ENCODE measurements at places on chromosomes 3 and 15.
A peak's percentile ranks its signal among the peaks of the same experiment; 100 is the strongest.

- DNase-seq, result no peak
Measured at GRCh38 chr3:197706658-197707057, 30.0 kb downstream of the RUBCN start.

- DNase-seq, result no peak
Measured at GRCh38 chr3:73757536-73757935, 132.8 kb upstream of the PDZRN3 start.

GRCh38 chr3:64501298-64501906 is 186.4 kb downstream of the ADAMTS9 start:
- DNase-seq, result no peak

- no peak for DNase-seq
Measured at GRCh38 chr3:183503746-183504145, 51.8 kb downstream of the KLHL6 start.

DNA sequence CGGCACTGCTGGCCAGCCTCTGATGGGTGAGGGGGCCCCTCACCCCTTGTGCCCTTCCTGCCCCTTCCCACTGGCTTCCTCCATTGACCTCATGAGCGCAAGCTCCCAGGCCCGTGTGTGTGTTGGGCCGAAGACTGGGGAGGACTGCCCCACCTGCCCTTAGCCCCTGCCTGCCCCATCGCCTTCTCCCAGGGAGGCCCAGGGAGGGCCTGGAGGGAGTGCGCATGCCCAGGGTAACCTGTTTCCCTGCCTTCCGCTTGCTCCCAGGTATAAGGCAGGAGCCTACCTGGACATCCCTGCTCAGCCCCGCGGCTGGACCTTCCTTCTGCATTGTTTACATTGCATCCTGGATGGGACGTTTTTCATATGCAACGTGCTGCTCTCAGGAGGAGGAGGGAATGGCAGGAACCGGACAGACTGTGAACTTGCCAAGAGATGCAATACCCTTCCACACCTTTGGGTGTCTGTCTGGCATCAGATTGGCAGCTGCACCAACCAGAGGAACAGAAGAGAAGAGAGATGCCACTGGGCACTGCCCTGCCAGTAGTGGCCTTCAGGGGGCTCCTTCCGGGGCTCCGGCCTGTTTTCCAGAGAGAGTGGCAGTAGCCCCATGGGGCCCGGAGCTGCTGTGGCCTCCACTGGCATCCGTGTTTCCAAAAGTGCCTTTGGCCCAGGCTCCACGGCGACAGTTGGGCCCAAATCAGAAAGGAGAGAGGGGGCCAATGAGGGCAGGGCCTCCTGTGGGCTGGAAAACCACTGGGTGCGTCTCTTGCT is 8.8 kb downstream of the DLL4 start:
- DNase-seq, result no peak

DNA sequence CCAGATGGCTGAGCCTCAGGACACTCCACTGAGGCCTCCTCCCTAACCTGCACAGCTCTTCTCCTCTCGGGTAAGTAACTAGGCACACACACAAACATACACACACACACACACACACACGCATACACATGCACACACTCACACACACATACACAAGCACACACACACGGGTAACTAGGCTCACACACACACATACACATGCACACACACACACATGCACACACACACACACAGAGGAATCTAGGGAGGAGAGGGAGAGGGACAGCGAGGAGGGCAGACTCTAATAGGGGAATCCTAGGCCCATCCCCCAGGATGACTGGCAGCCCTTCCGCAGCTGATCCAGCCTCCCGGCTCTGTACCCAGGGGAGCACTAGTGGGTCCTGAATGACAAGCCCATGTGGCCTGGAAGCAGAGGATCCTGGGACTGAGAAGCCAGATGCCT is 177.4 kb upstream of the LINGO1 start:
- DNase-seq, result no peak

DNA sequence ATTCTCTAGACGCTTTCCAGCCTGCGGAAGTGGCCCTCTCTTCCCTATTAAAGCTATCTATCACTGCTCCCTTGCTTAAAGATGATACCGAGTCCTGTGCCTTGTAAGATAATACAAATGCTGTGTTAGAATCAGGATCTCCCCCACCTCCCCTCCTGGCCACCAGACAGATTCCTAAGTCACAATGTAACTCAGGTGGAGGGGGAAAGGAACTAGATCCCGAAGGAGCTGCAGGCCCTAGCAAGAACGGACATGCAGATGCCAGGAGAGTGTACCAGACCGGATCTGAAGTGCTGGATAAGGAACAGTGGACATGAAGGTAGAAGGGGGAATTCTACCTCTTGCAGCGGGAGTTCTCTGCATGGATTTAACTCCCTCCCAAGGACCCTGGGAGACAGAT is 230.7 kb upstream of the LYSMD4 start:
- DNase-seq, result no peak

- DNase-seq, result no peak
Measured at GRCh38 chr15:27271258-27271657, 300.3 kb downstream of the GABRG3 start.

- DNase-seq, result no peak
Measured at GRCh38 chr3:106215047-106215446, 346.2 kb upstream of the CBLB start.

- DNase-seq, result peak; percentile 70
Measured at GRCh38 chr3:48548729-48549705, 7.6 kb downstream of the PFKFB4 start.

DNA sequence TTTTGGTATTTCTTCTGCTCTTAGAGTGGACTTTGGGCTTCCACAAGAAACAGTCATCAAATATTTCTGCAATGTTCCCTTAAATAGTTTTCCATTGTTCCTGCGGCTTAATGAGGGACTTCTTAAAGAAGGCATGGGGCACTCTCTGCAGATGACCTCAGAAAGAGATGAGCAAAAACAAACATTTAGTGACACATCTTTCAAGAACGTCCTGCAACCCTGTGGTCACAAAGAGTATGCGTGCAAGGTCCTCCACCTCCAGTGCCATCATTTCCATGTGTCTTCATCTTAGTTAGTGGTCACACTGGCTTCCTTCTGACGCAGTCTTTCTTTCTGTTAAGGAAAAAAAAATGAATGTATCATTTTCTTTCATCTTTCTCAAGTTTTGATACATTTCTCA is 56.2 kb downstream of the GREM1 start:
- no peak for DNase-seq

- no peak for DNase-seq
Measured at GRCh38 chr3:8085498-8085897, 416.1 kb upstream of the LMCD1 start.

GRCh38 chr15:27784107-27784506 is 315.0 kb downstream of the OCA2 start:
- DNase-seq, result no peak

GRCh38 chr15:89211678-89212170 is 9.7 kb downstream of the RLBP1 start:
- DNase-seq, result no peak

GRCh38 chr3:1216856-1217255 is 124.0 kb downstream of the CNTN6 start:
- DNase-seq, result no peak

- no peak for DNase-seq
Measured at GRCh38 chr15:99120050-99120777, 15.3 kb downstream of the SYNM start.

DNA sequence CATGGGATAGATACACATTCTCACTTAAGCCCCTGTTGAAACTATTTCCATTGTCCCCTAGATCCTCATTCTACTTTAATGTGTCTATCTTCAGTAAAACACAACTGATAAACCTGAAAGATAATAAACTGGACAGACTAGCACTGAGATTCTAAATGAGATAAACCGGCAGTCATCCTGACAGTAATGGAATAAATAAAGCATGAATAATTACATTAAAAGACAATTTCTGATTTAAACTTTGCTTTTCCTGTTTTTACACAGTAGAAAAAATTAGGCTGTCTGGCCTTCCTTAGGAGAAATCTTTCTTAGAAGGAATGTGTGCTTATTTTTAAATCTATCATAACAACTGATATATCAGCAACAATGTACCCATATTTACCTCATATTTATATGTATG is 232.4 kb downstream of the FHIT start:
- DNase-seq, result no peak

- no peak for DNase-seq
Measured at GRCh38 chr15:39512643-39513042, 68.2 kb upstream of the THBS1 start.

DNA sequence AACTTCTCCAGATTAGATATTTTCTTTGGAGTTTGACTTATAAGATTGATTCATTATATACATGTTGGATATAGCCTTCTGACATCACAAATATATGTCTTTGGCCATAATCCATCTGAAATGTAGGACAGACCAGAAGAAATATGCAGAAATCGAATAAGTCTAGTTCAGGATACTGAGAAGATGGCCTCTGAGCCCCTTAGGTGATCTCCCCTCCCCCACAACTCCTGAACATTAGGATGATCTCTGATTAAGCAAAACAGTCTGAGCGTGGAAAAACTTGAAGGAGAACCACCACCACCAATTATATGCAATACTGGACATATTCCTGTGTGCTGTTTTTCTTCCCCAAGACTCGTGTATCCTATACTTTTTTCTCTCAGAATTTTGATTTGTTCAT is 3.2 kb downstream of the SETD5 start:
- no peak for DNase-seq

DNA sequence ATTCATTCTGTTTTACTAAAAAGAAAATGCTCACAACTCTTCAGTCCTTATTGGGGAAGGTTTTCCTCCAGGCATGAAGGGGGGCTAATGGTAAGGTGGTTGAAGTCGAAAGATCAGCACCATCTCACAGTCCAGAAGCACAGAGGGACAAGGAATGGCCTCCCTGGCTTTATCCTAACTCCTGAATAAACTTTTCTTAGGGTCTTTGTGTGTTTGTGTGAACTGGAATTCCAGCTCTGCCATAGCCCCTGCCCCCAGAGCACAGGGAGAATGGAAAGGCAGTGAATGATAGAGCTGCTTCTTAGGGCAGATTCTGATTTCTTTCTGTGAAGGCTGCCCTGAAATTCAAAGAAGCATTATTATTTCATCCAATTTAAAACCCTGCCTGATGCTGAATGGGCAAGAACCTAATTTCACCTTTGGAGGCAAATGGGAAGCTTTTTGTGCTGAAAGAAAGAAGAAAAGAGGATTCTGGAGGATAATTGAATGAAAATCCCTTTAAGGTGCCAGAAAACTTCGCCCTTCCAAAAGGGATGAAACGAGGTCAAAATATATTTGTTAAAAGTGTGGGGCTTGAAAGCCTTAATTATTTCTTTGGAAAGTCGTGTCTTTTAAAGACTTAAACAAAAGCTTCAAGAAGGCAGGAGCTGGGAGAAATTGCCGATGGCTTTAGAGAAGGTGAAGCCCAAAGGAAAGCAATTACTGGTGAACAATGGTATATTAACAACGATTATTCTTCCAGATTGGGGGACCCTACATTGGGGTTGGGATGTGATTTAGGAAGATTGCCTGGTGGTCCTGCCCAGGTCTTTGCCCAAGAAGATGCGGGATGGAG is 259.9 kb upstream of the RGMA start:
- no peak for DNase-seq

GRCh38 chr3:101458387-101458786 is 54.6 kb downstream of the SENP7 start:
- no peak for DNase-seq

- DNase-seq, result no peak
Measured at GRCh38 chr15:50137330-50137761, 18.3 kb upstream of the ATP8B4 start.

- no peak for DNase-seq
Measured at GRCh38 chr3:171339598-171339997, 120.6 kb downstream of the TNIK start.

GRCh38 chr3:57086201-57086600 is 25.7 kb downstream of the SPATA12 start:
- no peak for DNase-seq

DNA sequence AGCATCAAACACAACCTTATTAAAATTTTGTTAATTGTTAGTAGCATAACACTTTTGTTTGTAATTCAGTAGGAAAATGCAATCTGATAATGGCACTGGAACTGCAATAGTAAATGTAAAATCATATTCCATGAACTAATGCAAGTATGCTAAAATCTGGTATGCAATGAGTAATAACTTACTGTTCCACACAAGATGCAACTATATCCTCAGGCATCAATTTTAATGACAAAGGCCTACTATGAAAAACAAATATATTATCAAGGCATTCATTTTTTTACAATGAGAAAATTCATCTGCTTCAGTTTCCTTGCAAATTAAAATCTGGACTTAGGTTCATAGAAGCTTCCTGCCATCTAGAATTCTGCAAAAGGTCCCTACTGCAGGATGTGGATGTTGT is 1.4 kb upstream of the NSMCE3 start:
- DNase-seq, result no peak

- no peak for DNase-seq
Measured at GRCh38 chr3:13278783-13279531, 141.2 kb downstream of the NUP210 start.

DNA sequence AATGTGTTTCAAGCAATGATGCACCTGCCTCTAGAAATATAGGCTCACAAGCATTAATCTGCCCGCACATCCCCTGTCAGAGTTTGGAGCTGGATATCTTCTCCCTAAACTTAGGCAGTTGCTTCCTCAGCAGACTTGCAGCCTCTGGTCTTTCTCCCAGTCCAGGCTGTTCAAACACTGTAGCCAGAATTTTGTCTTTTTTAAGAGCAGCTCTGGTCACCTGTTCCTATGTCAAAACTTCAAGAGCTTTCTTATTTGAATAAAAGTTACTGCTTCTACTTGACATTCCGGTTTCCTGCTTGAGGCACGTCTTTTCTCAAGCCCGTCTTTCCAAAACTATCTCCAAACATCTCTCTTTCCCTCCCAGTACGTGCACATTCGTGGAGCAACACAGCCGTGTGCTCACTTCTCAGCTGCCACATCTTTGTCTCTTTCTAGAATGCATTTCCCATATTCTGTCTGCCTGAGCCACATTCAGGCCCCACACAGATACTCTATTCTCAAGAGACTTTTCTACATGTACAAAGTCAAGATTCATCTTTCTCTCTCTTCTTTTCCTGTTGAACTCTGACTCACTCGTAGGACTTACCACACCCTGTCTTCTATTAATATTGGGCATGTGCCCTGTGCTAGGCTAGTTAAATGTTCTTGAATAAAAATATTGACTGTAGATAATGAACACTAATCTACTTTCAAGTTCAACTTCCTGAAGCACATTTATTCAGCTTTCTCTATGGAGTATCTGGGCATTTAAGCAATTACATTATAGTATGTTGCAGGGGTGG is 307.7 kb upstream of the SOX2 start:
- DNase-seq, result no peak
